ACHN (cell line): ENCODE measurements at places on chromosomes 6 and 20.

- no peak for DNase-seq
Measured at GRCh38 chr20:15164726-15165125, 827.3 kb upstream of the FLRT3 start.

DNA sequence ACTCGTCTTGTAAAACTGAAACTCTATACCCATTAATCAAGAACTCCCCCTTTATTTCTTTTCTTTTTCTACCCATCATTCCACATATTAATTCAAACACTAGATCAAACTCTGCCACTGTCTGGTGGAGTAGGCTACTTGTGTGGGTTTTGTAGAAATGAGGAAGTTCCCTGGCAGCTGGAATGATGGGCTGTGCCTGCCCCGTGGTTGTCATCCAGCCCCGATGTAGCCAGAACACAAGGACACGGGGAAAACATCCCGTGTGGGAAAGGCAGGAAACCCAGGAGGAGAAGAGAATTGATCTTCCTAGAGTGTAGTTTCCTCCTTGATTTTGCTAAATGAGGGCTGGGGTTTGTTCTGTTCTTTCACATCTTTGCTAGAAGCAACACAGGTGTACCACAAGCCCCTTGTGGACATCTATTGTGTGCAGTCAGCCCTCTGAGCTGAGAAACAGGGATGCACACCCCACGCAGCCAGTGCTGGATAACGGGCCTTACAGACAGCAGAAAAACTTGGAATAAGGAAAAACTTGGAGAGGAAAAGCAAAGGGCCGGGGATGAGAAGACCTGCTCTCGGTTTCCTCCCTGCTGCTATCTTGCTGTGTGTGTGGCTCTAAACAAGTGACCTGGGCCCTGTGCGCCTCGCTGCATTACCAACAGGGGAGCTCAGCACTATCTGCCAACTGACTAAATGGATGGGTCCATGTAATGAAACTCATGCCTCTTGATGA, 88.0 kb downstream of the SCML4 start:
- no peak for DNase-seq

- no peak for DNase-seq
Measured at GRCh38 chr6:161169035-161169434, 104.8 kb downstream of the AGPAT4 start.

DNA sequence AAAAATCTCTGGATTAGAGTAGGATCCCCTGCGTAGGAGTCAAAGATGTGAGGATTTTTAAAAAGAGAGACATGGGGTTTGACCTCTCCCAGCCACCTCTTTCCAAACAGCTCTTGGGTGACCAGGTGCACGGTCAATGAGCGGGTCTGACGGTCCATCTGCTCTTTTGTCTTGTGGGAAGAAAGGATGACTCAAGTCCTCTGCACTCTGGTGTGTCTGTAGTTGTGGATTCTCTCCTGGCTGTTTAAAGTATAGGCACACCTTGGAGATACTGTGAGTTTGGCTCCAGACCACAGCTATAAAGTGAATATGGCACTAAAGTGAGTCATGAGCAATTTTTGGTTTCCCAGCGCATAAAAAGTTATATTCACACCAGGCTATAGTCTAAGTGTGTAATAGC, 209.8 kb downstream of the BMP7 start:
- DNase-seq = no peak

- no peak for DNase-seq
Measured at GRCh38 chr6:15490242-15491100, 172.4 kb downstream of the DTNBP1 start.

DNA sequence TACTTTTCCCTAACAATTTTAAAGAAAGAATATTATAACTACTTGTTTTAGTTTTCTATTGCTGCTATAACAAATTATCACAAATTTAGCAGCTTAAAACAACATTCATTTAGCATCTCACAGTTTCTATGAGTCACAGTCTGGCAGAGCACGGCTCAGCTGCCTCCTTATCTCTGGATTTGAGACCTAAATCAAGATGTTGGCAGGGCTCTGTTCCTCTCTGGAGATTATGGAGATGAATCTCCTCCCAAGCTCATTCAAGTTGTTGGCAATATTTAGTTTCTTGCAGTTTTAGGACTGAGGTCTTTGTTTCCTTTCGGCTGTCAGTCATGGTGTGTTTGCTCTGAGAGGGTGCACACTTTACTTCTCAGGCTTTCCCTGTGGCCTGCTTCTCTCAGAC, 1065.8 kb upstream of the EYS start:
- no peak for DNase-seq

GRCh38 chr6:35238843-35239289, 20.7 kb upstream of the ZNF76 start:
- DNase-seq = no peak

- DNase-seq = no peak
Measured at GRCh38 chr6:149410557-149410956, 10.5 kb downstream of the SUMO4 start.

DNA sequence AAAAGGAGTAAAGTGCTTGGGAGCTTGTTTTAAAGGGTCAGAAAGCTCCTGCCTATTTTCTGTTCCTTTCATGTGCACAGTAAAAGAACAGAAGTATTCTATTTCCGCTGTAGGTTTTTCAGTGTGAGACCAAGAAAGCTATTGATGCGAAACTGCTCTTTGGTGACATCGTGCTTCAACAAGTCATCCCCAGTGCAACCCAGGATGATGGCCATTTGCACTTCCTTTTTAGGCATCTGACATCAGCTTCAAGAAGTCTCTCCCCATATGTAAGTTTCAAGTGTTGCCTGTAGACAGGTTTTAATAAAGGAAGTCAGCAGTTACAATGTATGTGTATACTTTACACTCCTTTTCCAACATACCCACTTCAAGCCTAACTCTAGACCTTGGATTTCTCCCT, 131.6 kb downstream of the RFX6 start:
- no peak for DNase-seq
